ENCODE measurements at places on chromosomes 7 and 10.

GRCh38 chr7:1027242-1028043 lies 16.9 kb upstream of the GPR146 start:
- no peak for DNase-seq

DNA sequence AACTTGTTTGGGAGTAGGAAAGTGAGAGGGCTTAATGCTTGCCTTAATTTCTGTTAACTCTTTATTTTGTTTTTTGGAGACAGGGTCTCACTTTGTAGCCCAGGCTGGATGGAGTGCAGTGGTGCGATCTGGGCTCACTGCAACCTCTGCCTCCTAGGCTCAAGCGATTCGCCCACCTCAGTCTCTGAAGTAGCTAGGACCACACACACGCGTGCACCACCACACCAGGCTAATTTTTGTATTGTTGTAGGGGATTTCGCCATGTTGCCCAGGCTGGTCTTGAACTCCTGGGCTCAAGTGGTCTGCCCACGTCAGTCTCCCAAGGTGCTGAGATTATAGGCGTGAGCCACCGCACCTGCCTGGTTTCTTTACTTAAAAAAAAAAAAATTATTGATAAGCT lies 1.9 kb downstream of the PPP2R2D start:
- no peak for DNase-seq

DNA sequence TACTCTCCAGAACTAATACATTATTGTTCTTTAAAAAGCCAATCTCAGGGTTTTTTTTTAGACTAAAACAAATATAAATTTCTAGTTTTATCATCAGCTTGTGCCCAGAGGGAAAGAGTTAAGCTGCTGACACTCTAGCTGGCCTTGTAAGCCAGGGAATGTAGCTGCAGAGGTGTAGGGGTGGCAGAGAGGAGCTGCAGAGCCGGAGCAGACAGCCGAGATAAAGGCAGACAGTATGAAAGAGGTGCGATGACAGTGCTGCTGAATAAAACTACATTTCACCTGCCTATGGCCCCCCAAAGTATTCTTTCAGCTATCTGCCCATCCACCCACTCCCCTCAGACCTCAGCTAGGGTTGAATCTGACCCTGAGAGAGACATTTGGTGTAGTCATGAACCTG lies 653.7 kb upstream of the ZWINT start:
- DNase-seq, result no peak

DNA sequence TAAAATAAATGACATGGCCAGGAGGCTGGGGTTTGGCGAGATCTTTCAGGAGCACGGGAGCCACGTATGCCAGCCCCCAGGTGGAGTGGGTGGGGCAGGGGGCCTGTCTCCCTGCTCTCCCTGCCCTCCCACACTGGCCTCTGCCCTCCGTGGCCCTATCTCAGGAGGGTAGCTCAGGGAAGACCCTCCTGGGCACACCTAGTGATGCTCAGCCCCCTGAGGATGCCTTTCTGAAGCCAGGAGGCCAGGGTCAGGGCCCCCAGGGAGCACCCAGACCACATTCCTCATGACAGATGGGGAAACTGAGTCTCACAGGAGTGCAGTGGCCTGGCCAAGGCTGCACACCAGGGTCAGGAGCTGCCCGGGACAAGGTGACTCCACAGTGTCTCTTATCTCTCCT lies 223.4 kb downstream of the ELFN1 start:
- no peak for DNase-seq

- DNase-seq, result no peak
Measured at GRCh38 chr10:130430852-130431704, 294.9 kb downstream of the GLRX3 start.

GRCh38 chr7:1813394-1814088 lies 143.5 kb downstream of the ELFN1 start:
- DNase-seq, result no peak

DNA sequence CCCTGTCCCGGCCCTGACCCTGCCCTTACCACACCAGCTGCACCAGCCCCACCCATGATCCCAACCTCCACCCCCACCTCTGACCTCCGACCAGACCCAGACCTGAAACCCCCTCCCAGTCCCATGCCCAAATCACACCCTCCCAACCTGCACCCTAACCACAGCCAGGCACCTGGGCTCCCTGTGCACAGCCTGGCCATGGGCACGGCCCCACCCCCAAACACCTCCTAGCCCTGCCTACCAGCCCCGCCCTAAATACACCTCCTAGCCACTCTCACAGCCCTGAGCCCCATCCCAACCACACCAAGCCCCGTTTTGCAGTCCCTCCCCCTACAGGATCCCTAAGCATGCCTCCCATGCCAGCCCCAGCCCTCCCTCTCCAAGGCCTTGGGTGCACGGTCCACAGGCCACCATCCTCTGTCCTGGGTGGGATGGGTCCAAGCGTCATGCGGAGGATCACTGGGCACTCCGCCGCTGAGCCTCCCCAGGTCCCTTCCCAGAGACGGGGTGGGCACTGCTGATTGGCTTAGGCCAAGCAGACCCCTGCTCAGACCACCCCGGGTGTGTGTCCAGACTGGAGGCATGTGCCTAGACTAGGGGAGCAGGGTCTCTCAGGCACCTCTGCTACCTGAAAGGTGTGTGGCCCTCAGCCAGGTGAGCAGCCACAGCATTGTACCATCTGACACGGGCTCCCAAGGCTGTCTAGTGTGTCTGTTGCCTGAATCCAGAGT lies 30.1 kb downstream of the INSIG1 start:
- no peak for DNase-seq

DNA sequence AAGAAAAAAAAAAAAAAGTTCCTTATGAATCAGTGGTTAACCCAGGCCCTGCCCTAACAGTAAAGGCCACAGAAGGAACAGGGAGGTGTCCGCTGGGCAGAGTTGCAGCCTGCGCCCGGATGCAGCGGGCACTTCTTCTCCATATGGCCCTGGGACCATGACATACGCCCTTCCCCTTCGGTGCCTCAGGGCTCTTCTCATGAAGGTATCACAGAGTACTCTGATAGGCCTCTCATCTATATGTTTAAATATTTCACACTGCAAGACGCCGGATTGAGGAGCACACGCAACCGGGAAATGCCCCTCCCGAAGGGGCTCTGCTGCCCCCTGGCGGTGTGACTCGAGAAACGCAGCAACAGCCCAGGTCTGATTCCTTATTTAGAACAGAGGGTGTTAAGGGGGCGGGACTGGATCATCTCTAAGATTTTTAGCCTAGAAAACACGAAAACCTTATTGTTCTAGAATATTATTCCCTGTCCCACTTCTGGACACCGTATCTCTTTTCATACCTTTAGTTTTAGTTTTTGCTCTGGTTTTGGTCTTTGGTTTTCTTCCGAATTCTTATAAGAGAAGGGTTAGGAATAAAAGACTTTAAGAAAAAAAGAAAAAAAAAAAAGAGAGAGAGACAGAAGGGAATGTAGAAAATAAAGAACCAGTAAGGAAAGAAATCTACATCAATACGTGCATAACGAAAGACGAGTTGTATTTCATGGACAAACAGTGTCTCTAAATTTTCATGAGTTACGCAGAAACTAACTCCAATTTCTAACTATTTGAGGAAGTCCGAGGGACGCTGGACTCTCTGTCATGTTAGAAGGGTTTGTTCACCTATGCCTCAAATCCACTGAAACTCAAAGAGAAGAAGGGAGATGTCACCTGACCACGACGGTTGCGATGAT lies 12.0 kb downstream of the DAGLB start:
- DNase-seq, result peak; percentile 78

- DNase-seq, result no peak
Measured at GRCh38 chr7:70143075-70144044, 545.1 kb downstream of the AUTS2 start.

DNA sequence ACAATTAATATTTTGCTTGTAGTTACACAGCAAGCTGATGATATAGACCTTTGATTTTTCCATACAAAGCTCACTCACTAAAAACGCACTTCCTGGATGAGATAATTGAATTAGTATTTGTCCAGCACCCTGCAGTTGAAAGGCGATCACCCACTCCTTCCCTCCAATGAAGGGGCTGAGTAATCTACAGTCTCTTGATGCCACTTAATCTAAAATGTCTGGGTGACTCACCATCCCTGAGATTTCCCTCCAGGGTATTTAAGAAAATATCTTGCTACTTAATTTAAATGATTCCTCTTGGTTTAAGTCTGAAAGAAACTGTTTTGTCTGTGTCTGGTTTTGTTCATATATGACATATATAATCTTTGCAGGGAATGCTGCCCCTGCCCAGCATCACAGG lies 515.3 kb downstream of the GRID1 start:
- no peak for DNase-seq

GRCh38 chr10:83937826-83938225 lies 201.5 kb upstream of the GHITM start:
- DNase-seq, result no peak

DNA sequence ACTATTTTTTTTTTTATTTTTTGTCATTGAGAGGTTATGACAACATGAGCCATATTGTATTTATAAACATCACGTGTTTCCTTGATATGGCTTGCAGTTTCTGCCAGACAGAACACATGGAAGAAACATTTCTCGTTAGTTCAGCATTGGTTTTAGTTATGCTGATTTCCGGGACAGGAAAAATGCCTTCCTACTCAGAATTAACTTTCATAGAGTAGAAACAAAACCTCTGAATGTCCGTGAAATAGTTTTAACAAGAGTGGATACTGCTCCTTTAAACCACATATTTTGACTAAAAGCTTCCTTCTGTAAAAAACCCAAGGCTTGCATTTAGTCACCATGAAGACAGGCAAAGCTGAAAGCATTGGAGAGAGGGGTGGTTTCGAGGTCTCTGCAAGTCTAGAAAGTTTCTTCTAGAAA lies 240.4 kb downstream of the KIAA1217 start:
- DNase-seq, result no peak

GRCh38 chr10:100072514-100072913 lies 9.2 kb downstream of the CPN1 start:
- no peak for DNase-seq

GRCh38 chr7:132475669-132476116 lies 100.6 kb downstream of the PLXNA4 start:
- no peak for DNase-seq

GRCh38 chr7:15891151-15891881 lies 204.8 kb upstream of the MEOX2 start:
- no peak for DNase-seq

DNA sequence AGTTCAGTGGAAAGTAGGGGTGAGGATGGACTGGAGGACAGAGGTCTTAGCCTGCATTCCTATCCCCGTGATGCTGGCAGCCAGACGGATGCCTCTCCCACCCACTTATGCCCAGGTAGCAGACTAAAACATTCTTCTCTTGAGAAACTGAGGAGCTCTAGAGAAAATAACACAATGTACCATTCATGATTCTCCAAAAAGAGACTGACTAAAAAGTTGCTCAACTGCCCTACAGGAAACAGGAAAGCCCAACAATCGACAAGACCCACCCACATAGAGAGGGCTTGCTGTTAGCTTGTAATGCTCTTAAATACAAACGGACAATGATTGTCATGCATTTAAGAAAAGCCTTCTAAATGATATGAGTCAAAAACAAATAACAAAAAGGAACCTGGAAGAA lies 33.2 kb upstream of the PDE1C start:
- DNase-seq, result no peak

DNA sequence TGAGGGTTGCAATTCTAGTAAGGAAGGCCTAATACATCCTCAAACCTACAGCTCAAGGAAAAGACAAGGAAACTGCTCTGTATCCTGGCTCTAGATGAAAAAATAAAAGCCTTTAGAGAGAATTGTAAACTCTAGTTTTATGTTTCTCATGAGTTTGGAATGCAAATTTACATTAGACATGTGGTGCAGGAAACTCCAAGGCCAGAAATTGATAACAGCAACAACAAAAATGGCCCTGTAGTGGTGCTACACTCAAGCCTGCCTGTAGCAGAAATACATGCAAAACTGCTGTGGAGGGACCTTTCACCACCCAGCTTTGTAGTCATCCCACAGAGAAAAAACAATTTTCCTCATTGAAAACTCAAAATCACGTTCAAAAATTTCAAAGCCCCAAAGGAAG lies 546.7 kb upstream of the LRRN3 start:
- DNase-seq, result no peak

DNA sequence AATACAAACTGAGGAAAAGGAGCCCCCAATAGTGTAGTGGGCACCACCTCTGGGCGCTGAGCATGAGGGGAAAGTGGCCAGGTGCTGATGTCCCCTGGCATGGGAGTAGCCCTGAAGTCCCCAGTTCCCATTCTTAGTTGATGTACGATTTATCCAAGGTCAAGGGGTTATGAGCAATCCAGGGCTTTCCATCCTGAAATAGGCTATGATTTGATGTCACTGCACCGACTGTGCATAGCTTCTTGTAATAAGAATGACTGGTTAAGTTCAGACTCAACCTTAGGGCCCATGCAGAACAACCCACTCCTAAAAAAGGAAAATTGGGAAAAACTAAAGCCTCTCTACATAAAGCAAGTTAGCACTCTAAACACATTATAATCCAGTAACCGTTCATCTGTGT lies 4.4 kb downstream of the FRAT1 start:
- no peak for DNase-seq

- no peak for DNase-seq
Measured at GRCh38 chr7:152663931-152664330, 12.0 kb downstream of the XRCC2 start.

GRCh38 chr10:4848356-4849041 lies 22.5 kb downstream of the AKR1E2 start:
- no peak for DNase-seq

DNA sequence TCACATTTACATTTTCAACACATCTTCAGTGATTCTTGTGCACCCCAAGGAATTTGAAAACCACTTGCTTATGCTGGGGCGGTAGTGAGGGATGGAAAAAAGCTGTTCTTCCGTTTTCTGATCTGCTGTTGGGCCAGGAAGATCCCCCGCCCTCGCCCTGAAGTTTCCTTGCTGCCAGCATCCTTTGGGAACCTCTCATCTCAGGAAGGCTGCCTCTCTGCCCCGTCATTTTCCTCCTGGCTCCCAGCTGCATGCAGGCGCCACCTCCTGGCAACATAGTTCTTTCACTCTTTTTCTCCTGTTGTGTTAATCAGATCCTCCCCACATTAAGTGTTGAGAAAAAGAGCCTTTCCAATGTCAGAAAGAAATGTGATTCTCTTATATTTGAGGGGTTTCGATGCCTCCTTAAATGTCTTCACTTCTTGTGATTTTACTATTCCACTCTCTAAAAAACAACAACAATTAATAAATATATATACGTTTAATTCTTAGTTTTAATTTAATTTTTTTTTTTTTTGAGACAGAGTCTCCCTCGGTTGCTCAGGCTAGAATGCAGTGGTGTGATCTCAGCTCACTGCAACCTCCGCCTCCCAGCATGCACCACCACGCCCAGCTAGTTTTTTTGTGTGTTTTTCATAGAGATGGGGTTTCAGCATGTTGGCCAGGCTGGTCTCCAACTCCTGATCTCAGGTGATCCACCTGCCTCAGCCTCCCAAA lies 122.9 kb downstream of the RALA start:
- peak; percentile 22 for DNase-seq

GRCh38 chr10:48446785-48447184 lies 140.3 kb downstream of the MAPK8 start:
- no peak for DNase-seq

DNA sequence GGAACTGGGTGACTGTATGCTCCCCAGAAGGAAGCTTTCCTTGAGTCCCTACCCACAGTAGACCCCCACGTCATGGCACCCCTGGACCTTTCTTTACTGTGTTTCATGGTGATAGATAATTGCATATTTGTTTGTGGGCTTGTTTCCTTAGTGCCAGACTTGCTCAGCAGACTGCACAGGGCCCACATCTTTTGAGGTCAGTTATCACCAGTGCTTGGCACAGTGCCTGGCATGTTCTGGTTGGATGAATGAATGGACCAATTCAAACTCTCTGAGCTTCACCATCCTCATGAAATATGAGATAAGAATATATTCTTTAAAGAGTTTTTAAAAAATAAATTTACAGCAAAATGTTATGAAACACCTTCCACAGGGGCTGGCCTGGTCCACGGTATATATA lies 78.4 kb upstream of the EMX2 start:
- no peak for DNase-seq

- no peak for DNase-seq
Measured at GRCh38 chr7:142862786-142863400, 8.0 kb downstream of the EPHB6 start.

All from stimulated activated CD8-positive, alpha-beta memory T cell treated with anti-CD3 and anti-CD28 coated beads, Interleukin-2, amount 100 ng/mL, for 1 hour (primary cell).